Stimulated activated CD4-positive, alpha-beta T cell treated with anti-CD3 and anti-CD28 coated beads, Interleukin-4, amount 100 ng/mL, for 1 hour (primary cell): ENCODE measurements at places on chromosomes 13 and 19.

DNA sequence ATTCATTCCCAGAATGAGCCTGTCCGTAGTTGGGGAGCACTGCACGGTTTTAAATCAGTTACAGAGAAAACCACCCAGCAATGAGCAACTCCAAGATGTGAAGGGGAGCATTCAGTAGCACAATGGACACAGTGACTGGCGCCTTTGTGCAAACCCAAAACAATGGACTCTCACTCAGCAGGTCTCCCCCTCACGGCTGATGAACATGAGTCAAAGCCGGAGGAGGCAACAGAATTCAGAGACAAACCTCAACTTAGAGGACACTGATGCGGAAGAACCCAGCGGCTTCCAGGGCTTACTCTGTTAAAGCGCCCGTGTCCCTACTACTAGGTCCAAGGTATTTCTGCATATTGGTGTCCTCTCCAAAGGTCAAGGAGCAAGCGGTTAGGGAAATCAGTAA lies 17.7 kb downstream of the PLEKHF1 start:
- no peak for DNase-seq

DNA sequence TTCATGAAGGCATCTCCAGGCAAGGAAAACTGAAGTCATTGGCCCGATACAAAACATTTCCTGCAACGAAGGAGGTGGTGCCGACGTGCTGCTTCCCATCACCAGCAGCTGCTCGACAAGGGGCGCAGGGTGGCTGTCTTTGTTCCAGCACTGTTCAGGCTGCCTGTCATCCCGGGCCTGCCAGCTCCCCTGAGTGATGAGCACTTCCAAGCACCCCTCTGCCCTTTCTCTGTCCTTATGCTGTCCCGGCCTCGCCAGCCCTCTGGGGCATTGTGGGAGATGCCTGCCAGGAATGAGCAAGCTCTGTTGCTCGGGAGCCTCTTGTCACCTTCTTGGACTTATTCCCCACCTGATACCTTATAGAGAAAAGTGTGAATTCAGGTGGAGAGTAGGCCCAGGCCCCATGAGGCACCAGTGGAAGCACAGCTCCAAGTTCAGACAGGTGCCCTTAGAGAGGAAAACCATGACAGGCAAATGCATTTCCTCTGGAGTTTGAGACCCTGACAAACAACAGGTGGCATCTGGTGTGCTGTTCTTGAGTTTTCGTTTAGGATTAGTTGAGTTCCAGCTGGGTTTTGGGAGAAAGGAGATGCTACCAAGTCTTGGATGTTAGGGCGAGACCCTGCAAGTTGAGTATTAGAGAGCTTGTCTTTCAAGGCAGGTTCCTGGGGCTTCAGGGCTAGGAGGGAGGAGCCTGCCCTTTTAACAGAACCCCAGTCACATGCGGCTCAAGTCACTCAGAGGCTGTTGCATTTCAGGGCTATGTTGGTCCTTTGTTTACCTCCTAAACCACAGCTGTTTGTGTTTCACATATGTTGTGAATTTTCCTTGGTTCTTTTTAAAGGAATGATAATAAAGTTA lies 21.4 kb downstream of the BBC3 start:
- DNase-seq: no peak

- DNase-seq: no peak
Measured at GRCh38 chr13:37929308-37929707, 59.7 kb upstream of the TRPC4 start.

GRCh38 chr13:97069050-97069815 lies 75.0 kb upstream of the OXGR1 start:
- DNase-seq: no peak

- DNase-seq: peak; percentile 50
Measured at GRCh38 chr19:7506385-7507328, 9.2 kb upstream of the ZNF358 start.

DNA sequence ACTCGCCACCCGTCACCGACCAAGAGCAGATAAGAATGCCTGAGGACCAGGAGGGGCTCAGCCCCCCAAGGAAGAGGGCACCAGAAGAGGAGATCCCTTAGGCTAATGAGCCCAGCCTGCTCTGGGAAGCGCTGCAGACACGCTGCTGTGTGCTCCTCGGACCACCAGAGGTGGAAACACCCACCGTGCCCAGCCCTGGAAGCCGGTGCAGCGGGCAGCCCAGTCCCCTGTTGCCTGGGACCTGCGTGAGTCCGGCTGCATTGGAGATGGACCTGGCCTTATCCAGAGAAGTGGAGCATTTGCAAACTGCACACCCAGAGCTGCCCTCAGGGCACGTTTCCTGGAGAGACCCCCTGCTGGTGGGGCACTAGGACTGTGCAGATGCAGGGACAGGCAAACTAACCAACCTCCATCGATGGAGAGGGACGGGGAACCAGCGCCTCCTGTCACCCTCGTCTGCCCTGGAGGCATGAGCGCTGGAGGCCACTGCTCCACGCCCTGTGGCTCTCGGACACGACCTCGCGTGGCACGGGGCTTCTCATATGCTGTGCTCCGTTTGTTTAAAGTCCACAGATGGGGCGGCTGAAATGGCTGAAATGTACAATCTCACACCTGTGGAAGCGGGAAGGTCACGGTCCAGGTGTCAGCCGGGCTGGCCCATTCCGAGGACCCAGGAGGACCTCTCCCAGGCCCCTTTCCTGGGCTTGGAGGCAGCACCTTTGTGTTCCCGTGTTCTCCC lies 153.9 kb downstream of the KDM4B start:
- no peak for DNase-seq

DNA sequence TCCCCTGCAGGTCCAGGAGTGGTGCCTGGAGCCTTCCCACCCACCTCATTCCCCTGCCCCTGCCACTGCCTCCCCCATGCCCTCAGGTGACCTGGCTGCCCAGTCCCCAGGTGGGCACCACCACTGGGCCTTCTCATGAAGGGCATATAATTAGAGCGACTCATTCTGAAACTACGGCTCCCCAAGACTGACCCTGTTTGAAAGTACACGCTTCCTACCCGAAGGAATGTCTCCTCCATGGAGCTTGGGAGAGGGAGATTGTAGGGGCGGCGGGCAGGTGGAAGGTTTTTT lies 52.6 kb downstream of the GPR12 start:
- no peak for DNase-seq

- DNase-seq: no peak
Measured at GRCh38 chr19:28706693-28707092, 506.3 kb downstream of the UQCRFS1 start.

- DNase-seq: peak; percentile 76
Measured at GRCh38 chr19:6048793-6049405, 61.4 kb downstream of the RFX2 start.

GRCh38 chr19:42942187-42942789 lies 5.3 kb upstream of the PSG7 start:
- DNase-seq: no peak

DNA sequence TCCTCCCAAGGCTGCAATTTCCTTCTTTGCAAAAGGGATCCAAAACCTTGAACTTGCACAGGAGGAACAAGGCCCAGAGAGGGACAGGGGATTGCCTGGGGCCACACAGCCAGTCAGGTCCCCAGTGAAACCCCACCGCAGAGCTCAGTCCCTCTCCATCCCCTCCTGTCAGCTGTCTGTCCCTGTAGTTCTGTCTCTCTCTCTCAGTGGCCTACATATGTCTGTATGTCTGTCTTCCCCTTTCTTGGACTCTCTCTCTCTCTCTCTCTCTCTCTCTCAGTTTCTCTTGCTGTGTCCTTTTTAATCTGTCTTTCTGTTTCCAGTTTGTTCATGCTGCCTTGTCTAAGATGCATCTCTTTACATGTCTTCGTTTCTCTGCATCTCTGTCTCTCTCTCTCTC lies 11.5 kb downstream of the CEACAM19 start:
- DNase-seq: no peak

DNA sequence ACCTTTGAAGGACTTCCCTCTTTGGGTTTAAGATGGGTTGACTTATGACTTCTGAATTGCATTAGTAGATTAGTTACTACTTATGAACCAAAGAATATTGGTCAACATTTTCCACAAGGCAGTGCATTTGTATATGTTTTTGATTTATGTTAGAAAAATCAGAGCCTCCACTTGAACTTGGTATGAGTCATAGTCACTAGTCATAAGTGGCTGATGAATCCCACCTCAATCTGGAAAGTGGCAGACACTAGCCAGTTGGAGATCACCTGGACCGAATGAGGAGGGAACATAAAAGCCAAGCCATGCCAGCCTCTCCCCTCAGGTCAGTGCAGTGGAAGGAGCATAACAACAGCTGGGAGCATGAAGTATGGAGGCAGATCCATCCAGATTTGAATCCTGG lies 39.3 kb upstream of the SPART start:
- no peak for DNase-seq

GRCh38 chr13:52061587-52061986 lies 37.1 kb downstream of the UTP14C start:
- DNase-seq: no peak

DNA sequence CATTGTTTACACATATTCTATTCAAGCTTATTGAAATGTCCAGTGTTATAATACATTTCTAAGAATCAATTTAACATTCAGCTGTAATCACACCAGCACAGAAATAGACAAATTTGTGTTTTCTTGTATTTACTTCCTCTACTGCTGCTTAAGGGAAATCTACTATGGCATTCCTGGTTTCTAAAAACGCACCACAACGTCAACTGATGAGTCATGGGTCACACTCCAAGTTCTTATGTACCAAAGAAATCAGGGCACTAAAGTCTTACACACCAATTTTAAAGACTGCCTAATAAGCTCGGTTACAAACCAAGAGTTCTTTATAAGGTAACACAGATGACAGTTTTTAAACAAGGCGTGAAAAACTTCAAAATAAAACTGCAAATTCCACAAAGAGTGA lies 13.2 kb downstream of the LNX2 start:
- DNase-seq: no peak

- DNase-seq: no peak
Measured at GRCh38 chr19:41604831-41605230, 22.0 kb downstream of the CEACAM4 start.

DNA sequence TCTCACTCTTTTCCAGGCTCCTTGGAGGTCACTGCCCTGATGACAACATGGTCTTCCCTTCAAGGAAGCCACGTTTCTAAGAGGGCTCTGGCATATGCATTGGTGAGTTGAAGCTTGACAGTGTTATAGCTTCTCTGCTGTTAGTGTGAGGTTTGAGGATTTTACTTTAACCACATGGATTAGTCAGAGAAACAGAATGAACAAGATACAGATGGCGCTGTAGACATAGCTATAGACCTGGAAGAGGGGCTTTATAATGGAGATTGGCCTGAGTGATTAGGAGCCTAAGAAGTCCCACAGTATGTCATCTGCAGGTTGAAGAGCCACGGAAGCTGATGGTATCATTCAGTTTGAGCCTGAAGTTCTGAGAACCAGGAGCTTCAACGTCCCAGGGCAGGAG lies 18.4 kb upstream of the URI1 start:
- DNase-seq: no peak

DNA sequence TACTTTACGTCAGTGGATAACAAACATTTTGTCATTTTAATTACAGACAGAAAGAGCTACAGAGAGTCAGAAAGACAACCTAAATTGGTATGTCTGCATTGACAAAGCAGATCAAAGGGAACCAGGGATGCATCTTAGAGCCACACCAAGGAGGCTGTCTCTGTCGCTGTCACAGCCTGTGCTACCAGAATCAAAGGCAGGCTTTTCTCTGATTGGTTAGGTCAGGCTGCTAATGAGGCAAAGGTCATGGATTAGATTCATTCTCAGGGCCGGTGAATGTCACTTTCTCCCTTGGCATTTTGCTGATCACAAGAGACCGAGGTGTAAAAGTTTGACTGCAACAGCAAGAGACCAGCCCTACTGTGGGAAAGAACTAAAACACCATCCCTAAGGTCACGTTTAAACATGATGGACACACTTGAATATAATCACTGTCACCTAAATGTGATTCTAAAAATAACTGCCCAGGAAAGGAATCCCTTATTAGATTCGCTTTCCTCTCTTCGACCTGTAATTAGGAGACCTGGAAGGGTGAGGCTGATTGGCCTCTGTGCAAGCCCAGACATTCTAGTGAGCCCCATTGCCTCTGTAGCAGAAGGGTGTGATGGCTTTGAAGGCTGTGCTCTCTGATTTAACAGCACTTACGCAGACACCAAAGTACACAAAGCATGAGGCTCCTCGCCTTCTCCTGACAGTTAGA lies 314.4 kb upstream of the NBEA start:
- no peak for DNase-seq

- no peak for DNase-seq
Measured at GRCh38 chr13:77699059-77699680, 1.7 kb downstream of the SLAIN1 start.

- no peak for DNase-seq
Measured at GRCh38 chr19:39587496-39587895, 14.8 kb upstream of the LGALS13 start.

DNA sequence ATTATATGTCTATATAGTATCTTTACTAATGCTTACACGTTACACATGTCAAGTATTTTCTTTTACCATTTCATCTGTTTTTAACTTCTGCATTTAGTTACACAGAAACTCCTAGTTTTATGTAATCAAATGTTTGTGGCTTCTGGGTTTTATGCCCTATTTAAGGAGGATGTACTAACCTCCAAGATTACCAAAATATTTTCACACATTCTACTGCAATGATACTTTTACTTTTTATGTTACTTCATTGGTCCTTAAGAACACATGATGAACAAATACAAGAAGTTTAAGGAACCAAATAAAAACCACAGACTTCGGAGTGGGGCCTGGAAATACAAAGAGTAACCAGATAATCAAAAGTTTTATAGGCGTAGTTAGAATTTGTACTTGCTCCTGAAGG lies 37.2 kb downstream of the ZC3H13 start:
- no peak for DNase-seq

DNA sequence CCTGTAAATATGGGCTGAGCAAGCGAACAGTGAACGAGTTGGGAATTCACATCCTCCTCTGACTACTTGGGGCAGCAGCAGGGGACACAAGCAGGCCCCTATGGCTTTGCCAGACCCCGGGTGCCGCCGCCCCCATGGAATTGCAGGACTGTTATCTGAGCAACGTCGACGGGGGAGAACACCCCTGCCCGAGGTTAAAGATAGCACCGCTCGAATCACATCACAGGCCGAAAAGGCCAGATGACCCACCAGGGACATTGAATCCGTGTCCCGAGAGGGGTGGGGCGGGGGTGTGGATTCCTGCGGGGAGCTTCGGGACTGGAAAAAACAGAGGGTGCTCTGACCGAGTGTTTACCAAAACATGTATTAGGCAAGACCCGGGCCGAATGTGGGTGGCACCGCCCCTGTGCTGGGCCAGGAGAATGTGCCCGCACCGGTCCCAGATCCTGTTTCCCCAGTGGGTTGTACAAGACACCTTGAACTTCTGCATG lies 9.1 kb downstream of the FEM1A start:
- no peak for DNase-seq

DNA sequence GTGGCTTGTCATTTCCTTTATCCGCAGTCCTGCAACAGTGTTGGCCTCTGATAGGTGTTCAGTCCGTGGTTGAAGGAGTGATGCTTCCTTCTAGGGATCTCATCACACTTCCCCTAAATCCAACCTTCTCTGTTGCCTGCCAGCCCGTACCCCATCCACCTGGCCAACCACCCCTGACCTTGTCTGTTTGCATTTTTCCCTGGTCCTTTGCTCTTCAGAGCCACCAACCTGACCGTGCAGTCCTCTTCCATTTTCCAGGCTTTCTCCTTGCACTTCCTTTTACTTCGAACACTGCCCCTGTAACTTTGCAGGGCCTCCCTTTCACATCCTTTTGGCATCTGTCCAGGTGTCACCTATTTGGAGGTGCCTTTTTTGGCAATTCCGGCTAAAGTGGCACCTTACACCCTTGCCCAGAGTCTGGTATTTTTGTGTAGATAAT lies 696 bp downstream of the ZNF460 start:
- no peak for DNase-seq
